Astrocyte (in vitro differentiated cells and primary cell): ENCODE measurements at places on chromosomes 6 and 20.

- DNase-seq, result no peak
These were observed 181.8 kb upstream of the PDE10A start for GRCh38 chr6:165844801-165845364.

DNA sequence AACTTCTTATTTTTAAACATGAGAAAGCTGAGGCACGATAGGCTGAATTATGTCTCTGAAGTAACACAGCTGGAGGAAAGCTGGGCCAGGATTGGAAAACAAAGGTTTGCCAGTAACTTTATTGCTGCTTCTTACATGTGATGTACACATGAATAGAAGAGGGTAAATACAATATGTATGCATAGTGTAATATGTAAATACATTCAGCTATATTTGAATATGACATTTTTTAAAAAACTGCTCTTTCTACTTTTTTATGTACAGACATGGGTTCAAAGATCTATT lies 90.2 kb downstream of the ADTRP start:
- no peak for DNase-seq

DNA sequence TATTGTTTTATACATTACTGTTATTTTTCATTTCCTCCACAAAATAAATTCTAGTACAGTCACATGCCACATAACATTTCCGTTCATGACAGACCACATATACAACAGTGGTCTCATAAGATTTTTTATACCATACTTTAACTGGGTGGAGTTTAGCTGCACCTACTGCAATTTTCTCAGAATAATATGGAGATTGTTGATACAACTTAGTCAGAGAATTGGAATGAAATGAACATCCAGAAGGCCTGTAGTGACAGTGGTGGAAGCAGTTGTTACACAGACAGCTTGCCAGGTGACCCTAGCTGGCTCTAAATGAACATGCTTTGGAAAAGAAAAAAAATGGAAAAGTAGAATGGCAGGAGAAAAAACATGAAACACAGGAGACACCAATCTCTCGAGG lies 183.2 kb upstream of the TCF21 start:
- DNase-seq, result peak; percentile 75

- DNase-seq, result peak; percentile 89
These were observed 9.0 kb downstream of the ADA start for GRCh38 chr20:44642203-44643153.

DNA sequence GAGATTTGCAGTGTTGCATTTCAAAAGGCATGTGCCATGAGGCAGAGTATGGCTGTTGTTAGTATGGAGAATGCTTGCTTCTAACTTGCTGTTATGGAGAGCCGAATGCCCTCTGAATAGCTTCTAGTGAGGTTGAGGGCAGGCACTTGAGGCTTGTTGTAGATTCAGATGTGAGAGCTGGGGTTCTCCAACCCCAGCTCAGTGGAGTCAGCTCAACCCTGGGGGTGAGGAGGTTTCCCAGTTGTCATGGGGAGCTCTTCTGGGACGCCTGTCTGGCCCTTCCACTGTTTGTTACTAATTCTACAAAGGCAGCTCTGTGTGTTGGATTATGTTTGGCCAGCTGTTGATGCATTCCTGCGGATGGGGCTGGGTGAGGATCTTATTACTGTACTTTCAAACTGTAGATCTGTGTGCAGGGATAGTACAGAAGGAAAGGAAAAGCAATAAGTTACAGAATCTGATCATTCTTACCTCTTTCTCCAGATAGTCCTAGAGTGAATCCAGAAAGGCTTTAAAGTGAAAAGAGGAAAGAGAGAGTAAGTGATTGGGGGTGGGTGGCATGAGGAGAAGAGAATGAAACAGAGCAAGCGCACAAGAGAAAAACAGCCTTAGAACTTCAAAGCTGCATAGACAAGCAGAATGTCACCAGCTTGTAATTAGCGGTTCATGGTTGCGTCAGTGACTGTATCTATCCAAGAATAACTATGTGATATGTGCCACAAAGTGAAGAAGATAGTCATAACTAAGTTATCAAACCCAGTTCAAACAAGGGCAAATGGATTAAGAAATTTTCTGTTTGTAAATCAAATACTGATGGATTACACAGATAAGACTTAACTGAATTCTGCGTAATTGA lies 148.7 kb downstream of the PRL start:
- DNase-seq, result peak; percentile 91

DNA sequence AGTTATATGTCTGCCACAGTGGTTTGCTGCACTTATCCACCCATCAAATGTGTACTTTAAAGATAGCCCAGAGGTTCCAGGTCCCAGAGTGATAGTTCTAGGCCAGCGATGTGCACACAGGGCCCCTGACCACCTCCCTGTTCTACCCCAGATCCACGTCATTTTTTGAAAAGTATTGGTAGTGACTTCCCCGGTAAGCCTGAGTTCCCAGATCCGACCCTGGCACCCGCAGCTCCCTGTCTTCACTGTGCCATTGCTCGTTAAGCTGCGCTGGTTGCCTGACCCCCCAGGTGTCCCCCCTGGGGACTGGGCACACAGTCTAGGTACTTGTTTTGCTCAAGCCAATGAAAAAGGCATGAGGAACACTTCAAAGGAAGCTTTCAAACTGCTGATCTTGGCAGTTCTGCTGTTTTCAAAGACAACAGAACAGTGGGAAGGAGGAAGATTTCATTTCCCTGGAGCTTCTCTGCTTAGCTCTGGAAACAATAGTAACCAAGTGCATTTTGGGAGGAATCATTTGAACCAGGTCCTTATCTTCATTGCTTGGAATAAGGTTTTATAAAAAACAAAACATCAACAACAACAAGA lies 116.3 kb upstream of the TAB2 start:
- DNase-seq, result no peak

GRCh38 chr20:19742974-19743639 lies 15.0 kb upstream of the RIN2 start:
- DNase-seq, result no peak

DNA sequence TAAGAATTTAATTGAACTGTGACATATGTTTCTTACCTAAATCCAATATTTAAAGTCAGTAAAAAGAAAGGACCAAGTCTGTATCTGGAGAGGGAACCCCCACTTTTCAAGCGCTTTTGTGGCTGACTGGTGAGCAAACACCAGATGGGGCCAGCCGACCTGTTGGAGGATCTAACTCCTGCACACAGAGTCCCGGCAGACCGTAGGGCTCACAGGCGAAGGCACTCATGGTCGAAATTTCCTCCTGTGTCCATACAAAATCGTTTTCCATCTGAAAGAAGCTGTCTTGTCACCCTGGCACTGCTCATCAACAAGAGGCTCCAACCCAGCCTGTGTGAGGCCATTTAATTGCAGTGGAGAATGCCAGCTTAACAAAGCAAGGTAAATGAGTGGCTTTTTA lies 94.0 kb downstream of the SCML4 start:
- DNase-seq, result no peak
